Astrocyte of the spinal cord (primary cell): ENCODE measurements at places on chromosomes 1 and 21.
A peak's percentile ranks its signal among the peaks of the same experiment; 100 is the strongest.

DNA sequence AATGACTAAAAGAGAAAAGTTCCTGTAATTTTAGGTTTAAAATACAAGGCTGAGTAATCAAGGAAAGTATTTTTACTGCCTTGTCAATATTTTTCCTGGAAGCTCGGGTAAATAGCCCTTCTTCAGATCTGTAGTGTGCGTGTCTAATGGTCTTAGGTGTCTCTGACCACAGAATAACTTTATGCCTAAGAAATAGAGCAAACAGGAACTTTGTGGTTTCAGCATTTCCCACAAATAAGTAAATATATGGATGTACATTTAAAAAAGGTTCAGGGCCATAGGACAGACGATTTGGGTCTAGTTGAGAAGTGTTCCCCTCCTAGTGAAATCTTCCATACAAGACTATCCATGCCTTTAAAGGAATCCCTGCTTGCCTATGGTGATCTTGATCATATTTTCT lies 107.0 kb downstream of the ZC3H11B start:
- peak; percentile 74 for DNase-seq

DNA sequence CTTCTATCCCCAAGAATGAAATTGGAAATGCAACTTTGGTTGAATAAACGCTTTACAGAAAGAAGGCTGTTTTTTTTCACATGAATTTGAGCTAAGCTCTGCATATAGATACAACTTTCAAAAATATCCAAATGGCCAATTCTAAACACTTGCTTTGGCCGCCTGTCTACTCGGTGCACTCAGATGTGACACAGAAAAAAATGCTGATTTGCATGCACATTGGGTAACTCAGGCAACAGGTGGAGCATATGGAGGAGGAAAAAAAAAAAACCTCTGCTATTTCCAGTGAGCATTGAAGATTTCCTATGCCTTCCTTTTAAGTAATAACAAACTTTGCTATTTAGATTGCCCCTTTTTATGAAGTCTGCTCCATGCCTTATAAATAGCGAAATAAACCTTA lies 262.5 kb downstream of the GRIK1 start:
- DNase-seq, result no peak

- DNase-seq, result no peak
These were observed 61.6 kb upstream of the DEPDC1 start for GRCh38 chr1:68558321-68559026.

DNA sequence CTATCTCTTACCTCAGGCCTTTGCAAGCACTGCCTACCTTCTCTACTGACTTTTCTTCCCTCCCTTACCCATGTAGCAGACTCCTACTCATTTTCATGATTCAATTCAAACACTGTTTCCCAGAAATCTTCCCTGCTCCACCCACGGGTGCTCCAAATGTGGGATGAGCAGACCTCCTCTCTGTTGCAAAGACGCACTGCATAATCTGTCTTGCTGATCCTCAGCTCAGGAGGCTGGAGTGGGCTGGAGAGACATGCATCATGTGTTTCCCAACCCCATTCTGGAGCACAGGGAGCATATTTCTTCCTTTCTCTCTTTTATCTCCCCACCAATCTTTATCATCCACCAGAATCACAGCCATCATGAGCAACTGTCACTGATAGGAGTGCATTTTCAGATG lies 459.9 kb upstream of the NFIA start:
- DNase-seq, result no peak

- no peak for DNase-seq
These were observed 96.6 kb upstream of the TNR start for GRCh38 chr1:175839779-175840669.

GRCh38 chr1:47568763-47569162 lies 130.9 kb downstream of the FOXD2 start:
- no peak for DNase-seq

DNA sequence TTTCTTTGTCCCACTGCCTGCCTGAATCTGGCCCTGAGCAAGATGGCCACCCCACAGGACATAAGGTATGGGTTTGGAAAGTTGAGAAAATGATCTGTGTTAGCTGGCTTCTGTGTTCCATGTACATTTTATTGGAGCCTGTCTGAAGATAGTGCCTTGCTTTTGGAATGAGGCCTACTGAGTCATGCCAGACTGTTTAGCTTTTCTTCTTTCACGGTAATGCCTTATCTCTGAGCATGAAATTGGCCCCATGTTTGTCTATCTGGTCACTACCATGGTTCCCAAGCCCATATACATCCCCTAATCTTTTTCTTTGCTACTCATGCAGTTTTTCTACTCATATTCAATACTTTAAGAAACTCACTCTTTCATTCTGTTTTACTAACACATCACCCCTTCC lies 85.1 kb upstream of the LMO4 start:
- peak; percentile 70 for DNase-seq

- DNase-seq, result no peak
These were observed 80.8 kb upstream of the UBE2U start for GRCh38 chr1:64122588-64122987.

DNA sequence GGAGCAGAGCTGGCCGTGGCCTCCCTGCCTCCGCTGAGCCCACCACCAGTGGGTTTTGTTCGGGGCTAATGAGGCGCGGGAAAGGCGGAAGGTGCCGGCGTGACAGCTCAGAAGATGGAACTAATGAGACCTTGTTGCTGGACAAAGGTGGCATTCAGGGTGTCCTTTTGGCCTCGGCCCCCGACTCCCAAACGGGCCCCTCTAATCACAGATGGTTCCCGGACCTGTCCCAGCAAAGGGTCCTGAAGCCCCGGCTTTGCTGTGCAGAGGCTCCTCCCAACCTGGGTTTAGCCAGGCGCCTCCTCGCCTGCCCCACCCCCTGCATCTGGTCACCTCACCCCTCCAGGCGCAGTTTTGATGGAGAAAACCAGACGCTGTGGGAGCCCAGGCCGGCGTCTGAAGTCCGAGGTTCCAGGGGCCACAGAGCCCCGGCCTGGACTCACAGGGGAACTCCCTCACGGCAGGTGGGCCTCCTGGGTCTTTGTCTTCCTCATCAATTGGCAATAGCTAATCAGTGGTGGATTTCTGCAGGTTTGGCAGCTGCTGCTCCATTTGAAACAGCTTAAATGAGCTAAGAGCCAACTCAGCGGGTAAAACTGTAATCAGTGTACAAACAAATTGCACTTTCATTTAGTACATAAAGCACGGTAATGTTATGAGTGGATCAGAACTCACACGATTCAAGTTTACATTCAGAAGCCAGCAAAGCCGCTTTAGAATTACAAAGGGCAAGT lies 44.3 kb upstream of the ADARB1 start:
- no peak for DNase-seq

- DNase-seq, result no peak
These were observed 86.4 kb downstream of the TMEM53 start for GRCh38 chr1:44587796-44588460.

DNA sequence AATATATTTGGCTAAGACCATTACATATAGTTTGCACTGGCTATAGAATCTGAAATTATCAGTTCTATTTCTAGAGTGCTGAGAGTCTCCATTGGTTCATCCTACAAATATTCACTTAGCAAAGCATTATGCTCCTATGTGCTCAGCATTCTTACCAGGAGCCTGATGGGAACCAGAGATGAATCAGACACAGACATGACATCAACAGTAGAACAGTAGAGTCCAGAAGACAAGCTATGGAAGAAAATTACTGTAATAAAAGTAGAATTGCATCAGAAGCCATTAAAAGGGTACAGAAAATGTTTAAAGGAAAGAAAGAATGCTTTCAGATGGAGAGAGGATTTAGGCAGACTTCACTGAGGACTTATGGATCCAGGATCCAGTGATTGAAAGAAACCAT lies 271.7 kb upstream of the SNX7 start:
- peak; percentile 87 for DNase-seq

- DNase-seq, result peak; percentile 82
These were observed 2.2 kb downstream of the SPATA6 start for GRCh38 chr1:48469616-48470480.

DNA sequence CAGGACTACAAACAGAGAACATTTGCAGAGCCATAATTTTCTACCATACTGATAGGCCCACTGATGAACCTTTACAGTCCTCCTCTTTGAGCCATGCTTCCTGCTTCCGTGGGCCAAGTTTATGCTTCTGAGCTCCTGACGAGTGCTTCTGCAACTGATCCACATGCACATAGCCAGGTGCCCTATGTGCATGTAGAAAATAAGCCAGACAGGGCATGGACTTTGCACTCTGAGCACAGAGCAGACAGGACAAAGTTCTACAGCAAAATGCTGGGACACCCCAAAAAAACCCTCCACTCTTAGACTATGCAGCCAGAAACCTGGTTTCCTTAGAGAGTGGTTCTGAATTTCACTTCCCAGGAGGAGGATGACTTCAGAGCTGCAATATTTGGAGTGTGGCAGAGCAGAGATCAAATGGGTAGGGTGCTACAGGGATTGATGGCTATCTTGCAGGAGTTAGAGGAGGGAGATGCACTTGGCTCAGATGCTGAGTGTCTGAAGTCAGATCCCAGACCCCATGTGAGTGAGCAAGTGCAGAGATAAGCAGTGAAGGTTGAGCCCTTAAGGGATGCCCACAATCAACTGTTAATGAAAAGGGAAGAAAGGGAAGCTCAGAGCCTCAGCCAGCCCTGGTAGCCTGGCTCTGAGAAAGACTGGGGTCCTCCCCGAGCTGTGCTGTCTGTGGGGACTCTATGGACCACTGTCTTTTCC lies 230.9 kb downstream of the DUSP10 start:
- no peak for DNase-seq
